SHP77 treated with DMSO at 0.1 percent for 48 hours (cell line): ENCODE measurements at places on chromosomes 1 and 21.

DNA sequence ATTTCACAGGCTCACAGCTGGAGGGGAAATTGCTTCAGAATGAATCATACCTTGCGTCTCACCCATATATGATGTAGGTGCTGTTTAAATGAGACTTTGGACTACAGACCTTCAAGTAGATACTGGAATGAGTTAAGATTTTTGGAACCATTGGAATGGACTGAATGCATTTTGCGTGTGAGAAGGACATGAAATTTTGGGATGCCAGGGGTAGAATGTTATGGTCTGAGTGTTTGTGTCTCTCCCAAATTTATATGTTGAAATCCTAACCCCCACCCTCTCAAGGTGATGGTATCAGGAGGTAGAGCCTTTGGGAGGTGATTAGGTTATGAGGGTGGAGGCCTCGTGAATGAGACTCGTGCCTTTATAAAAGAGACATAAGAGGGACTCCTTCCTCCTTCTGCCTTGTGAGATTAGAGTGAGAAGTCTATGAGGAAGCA, 41.4 kb downstream of the KCNK1 start:
- DNase-seq, result no peak

- no peak for DNase-seq
These were observed 77.6 kb upstream of the CD1D start for GRCh38 chr1:158102881-158103674.

GRCh38 chr1:29984166-29984861, 739.1 kb downstream of the MATN1 start:
- DNase-seq, result no peak

DNA sequence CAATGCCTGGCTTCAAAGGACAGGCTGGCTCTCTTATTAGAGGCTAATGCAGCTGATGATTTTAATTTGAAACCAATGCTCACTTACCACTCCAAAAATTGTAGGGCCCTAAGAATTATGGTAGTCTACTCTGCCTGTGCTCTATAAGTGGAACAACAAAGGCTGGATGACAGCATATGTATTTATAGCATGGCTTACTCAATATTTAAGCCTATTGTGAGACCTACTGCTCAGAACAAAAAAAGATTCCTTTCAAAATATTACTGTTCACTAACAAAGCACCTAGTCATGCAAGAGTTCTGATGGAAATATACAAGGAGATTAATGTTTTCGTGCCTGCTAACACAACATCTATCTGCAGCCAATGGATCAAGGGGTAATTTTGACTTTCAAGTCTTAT, 73.8 kb upstream of the DUSP10 start:
- DNase-seq, result no peak

DNA sequence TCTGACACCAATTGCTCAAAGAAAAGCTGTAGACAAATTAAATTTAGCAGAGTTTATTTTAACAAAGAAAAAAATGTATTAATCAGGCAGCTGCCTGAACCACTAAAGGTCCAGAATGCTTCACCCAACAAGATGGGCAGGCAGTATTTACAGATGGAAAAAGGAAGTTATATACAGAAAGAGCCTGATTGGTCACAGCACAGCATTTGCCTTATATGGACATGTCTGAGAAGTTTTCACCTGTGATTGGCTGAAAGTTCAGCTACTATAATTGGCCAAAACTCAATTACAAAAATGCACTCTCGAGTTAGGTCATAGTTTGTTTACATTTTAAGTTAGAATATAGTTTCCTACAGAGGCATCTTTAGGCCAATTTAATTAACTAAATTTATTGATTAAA, 15.1 kb upstream of the FMO1 start:
- DNase-seq, result no peak
